Smooth muscle cell of trachea (primary cell): ENCODE measurements at places on chromosomes 2 and 18. TPM values are rescaled to one million over a fixed set of nuclear protein-coding genes. Genes with fewer than 3 reads are reported as not detected.

DTNA gene
- 17.5 and 30.1 TPM in 2 replicates for total RNA-seq

LBX2 gene
- total RNA-seq: 3.1 and 6.3 TPM in 2 replicates

USP14 gene
- 17.5 and 56.1 TPM in 2 replicates for total RNA-seq

SLC4A3 gene
- total RNA-seq: 1.2 and 4.1 TPM in 2 replicates

RGPD8 gene
- 8.7 and 12.4 TPM in 2 replicates for total RNA-seq

NEU4 gene
- under 0.01 TPM in 1 of 2 replicates, not detected in the other for total RNA-seq

CXCR1 gene
- not detected in 2 replicates for total RNA-seq

CDH20 gene
- total RNA-seq: not detected in 2 replicates

SCTR gene
- total RNA-seq: not detected in 2 replicates

FAM228A gene
- 1.3 and 6.0 TPM in 2 replicates for total RNA-seq

PSTPIP2 gene
- 7.3 and 11.5 TPM in 2 replicates for total RNA-seq

KIAA2012 gene
- 0.17 TPM in 1 of 2 replicates, not detected in the other for total RNA-seq

ADCYAP1 gene
- total RNA-seq: not detected in 2 replicates

OSR1 gene
- total RNA-seq: 19.5 and 35.9 TPM in 2 replicates

HOXD1 gene
- not detected in 2 replicates for total RNA-seq

SKOR2 gene
- not detected in 2 replicates for total RNA-seq

ABCA12 gene
- total RNA-seq: under 0.01 and 0.17 TPM in 2 replicates

KIF1A gene
- not detected in 2 replicates for total RNA-seq

CCBE1 gene
- 69.0 and 69.4 TPM in 2 replicates for total RNA-seq

SLC16A14 gene
- total RNA-seq: 2.0 and 2.6 TPM in 2 replicates

LYPD6 gene
- 0.15 and 0.33 TPM in 2 replicates for total RNA-seq

RGPD5 gene
- total RNA-seq: 13.6 and 15.6 TPM in 2 replicates

ANO7 gene
- 0.15 and 0.83 TPM in 2 replicates for total RNA-seq

DLX1 gene
- total RNA-seq: 0.15 and 0.17 TPM in 2 replicates
